ENCODE measurements at places on chromosomes 4 and X. TPM values are rescaled to one million over a fixed set of nuclear protein-coding genes. Genes with fewer than 3 reads are reported as not detected.

The MAGEA2B gene
- 10.6 TPM for total RNA-seq

The NPNT gene
- total RNA-seq: not detected

The HTN3 gene
- total RNA-seq: not detected

The NLGN3 gene
- total RNA-seq: 3.1 TPM

The TRPC5OS gene
- total RNA-seq: not detected

The GNRHR gene
- total RNA-seq: not detected

The TLR3 gene
- total RNA-seq: not detected

The PRRG1 gene
- 4.4 TPM for total RNA-seq

The PCDH11X gene
- 2.2 TPM for total RNA-seq

The NPY5R gene
- total RNA-seq: not detected

The EGFL6 gene
- total RNA-seq: not detected

The OPRPN gene
- total RNA-seq: not detected
